Activated CD8-positive, alpha-beta memory T cell treated with anti-CD3 and anti-CD28 coated beads for 4 hours (primary cell): ENCODE measurements at places on chromosomes 3 and 15.

GRCh38 chr15:36609793-36610192 is 30.4 kb downstream of the CDIN1 start:
- no peak for DNase-seq

- DNase-seq, result no peak
Measured at GRCh38 chr3:110413807-110414748, 657.5 kb upstream of the NECTIN3 start.

- DNase-seq, result no peak
Measured at GRCh38 chr3:73007992-73008712, 11.5 kb downstream of the PPP4R2 start.

- no peak for DNase-seq
Measured at GRCh38 chr3:117017135-117017894, 307.7 kb downstream of the TUSC7 start.

DNA sequence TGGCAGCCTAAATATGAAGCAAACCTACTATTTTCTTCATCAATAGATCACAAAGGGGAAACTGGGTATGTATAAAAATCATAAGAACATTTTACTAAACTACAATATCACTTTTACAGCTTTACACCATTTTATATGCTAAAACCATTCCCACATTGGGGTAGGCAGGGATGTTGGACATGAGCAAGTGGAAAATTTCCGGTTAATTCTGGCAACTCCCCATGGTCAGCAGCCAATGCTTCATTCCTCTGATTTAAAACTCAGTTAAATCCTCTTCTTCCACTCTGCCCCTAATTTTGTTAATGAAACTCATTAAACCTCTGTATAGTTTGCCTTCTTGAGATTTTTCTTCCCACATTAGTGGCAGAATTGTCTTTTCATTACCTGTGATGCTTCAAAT is 552.5 kb upstream of the NECTIN3 start:
- DNase-seq, result no peak

GRCh38 chr15:33022629-33023028 is 171.9 kb downstream of the FMN1 start:
- no peak for DNase-seq

DNA sequence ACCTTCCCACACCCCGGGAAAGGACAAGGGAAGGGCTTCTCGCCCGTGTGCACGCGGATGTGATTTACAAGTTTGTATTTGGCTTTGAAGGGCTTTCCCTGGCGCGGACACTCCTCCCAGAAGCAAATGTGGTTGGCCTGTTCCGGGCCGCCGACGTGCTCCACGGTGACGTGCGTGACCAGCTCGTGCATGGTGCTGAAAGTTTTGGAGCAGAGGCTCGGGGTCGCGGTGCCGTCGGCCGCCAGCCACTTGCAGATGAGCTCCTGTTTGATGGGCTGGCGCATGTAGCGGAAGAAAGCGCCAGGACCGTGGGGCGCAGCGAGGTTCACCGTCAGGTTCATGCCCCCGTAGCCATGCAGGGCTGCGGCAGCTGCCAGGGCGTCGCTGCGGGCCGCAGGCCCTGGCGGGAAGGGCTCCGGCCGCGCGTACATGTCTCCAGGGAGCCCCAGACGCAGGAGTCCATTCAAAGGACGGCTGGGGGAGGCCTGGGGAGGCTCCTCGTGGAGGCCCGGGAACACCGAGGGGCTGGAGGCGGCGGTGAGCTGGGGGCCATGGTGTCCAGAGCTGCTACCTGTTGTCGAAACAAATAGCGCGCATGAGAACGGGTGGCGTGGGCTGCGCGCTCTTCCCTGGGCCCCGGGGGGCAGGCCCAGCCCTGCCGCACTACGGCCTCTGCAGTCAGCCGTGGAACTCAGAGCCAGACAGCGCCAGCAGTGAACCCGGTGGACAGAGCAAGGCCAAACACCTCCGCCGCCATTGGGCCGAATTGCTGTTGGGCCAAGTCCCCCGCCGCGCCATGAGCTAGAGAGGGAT is 10.2 kb downstream of the ZIC4 start:
- no peak for DNase-seq

DNA sequence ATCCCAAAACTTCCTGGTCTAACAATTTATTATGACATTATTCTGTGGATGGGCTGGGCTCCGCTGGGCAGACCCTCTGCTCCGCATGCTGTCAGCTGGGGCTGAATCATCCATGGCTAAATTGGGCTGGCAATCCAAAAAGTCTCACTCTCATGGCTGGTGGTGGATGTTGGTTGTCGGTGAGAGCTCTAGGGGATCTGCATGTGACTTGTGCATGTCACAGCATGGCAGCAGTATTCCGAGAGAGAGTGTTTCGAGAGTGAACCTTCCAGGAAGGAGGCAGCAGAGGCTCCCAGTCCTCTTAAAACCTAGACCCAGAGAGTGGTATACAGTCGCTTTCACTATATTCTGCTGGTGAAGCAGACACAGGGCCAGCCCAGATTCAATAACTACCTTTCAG is 9.9 kb downstream of the RARB start:
- no peak for DNase-seq

DNA sequence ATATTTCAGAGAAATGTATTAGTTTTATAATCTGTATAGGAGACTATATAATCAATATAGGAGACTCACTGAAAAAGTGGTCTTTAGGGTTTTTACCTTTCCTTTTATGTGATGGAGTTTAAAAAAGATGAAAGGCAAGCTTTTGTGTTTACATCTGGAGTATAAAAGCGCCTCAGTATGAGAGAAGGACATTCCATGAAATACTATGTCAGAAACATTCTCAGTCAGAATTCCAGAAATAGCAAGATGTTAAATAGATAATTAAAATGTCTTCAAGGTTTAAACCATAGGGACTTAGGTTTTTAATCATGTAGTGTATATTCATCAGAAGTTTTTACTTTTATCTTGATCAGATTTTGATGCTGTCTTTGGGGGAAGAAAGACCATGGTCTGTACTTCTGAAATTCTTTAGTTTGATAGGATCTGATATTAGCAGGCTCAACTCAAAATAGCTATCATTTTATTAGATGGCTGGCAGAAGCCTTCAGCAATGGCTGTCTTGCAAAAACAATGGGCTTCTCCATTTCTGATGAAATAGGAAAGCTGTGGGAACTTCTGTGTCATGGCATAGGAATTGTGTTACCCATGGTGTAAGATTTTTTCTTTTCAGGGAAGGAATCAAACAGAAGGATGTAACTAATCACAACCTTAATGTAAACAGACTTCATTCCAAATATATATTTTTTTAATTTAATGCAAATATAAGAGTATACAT is 209.6 kb upstream of the PLSCR5 start:
- DNase-seq, result no peak

DNA sequence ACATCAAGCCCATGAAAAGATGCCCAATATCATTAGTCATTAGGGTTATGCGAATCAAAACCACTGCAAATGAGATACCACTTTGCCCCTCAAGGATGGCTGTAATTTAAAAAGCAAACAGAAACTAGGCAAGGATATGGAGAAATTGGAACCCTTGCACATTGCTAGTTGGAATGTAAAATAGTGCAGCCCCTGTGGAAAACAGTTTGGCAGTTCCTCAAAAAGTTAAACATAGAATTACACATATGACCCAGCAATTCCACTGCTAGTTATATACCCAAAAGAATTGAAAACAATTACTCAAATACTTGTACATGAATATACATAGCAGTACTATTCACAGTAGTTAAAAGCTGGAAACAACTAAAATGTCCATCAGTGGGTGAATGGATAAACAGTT is 186.8 kb upstream of the CGNL1 start:
- no peak for DNase-seq

DNA sequence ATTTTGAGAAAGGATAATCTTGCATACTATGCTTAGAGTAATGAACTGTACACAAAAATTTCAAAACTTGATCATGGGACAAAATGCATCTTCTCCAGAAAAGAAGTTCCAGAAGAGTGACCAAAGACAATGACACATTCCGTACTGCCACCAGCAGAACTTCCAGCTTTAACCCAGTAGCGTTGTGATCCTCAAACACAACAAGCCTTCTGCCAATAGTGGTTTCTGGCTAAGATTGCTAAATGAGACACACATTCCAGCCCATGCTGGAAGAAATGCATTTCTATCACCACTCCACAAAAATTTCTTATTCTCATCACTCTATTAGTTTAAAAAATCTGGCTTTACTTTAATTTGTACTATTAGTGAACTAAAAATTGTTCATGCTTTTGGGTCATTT is 334.9 kb downstream of the TBC1D5 start:
- DNase-seq, result no peak

GRCh38 chr3:131551761-131552160 is 49.0 kb upstream of the MRPL3 start:
- no peak for DNase-seq

DNA sequence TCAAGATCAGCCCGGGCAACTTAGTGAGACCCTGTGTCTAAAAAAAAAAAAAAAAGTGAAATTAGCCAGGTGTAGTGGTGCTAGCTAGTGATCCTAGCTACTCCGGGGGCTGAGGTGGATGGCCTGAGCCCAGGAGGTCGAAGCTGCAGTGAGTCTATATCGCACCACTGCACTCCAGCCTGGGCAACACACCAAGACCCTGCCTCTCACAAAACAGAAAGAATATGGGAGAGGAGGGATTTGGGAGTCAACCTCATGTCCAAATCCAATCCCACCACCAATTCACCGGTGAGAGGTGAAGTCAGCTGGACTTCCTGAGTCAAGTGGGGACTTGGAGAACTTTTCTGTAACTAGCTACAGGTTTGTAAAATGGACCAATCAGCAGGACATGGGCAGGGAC is 80.5 kb upstream of the MFGE8 start:
- no peak for DNase-seq

DNA sequence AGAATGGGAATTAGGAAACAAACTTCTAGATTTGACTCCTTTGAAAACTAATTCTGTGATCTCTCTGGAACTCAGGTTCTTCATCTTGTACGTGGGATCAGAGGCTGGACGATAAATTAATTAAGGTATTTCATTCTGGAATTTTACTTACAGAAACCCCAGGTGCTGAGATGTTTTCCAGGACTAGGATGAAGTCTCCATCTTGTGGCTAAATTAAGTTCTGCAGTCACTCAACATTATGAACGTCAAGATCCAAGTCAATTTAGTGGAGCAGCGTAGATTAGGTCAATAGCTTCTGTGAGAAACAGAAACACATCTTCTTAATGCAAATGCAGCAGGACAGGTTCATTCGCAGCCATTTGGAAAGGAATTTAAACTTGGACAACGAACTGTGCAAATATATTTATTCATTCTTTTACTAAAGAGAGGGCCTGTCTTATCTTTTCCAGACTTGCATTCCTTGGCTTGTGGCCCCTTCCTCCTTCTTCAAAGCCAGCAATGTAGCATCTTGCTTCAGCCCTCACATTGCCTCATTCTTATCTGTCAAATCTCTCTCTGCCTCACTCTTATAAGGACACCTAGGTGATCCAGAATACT is 26.7 kb upstream of the TMC3 start:
- DNase-seq, result no peak

- no peak for DNase-seq
Measured at GRCh38 chr3:46114323-46114988, 87.2 kb upstream of the XCR1 start.
